ENCODE measurements at places on chromosomes 1 and 21.
A peak's percentile ranks its signal among the peaks of the same experiment; 100 is the strongest.

GRCh38 chr1:155978325-155978972, at the start of gene ARHGEF2:
ARHGEF2 (minus strand) TSS chr1:155978547; CDS start chr1:155978427, 120 bp downstream.
- peak; percentile 90 for DNase-seq

GRCh38 chr1:178871551-178872320, 859 bp upstream of the ANGPTL1 start:
- no peak for DNase-seq

DNA sequence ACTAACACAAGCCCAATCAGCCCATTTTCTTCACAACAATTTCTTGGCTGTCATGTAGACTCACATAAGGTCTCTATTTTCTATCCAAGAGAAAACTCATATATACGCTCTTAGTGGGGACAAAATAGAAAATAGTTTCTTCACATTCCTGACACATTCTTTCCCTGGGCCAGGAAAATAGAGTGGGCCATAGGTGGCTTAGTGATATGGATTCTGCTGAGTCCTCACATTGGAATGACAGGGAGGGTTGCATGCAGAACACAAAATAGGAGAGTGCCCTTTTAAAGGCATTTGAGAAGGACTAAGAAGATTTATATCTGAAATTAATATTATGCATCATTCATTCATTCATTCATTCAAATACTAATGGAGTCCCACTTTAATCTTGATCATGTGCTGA, 207.7 kb downstream of the LYPLAL1 start:
- DNase-seq: no peak

DNA sequence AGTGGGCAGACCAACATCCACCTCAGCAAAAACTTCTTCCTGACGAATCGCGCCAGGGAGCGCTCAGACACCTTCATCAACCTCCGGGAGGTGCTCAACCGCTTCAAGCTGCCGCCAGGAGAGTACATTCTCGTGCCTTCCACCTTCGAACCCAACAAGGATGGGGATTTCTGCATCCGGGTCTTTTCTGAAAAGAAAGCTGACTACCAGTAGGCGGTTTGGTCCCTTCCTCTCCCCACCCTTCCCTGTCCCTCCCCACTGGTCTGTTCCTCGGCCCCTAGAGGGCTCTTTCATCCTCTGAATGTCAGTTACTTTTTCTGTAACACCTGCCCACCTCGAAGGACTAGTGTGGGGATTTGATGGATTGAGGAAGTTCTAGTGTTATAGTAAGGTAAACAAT, 46.9 kb downstream of the CAPN2 start:
- no peak for DNase-seq

DNA sequence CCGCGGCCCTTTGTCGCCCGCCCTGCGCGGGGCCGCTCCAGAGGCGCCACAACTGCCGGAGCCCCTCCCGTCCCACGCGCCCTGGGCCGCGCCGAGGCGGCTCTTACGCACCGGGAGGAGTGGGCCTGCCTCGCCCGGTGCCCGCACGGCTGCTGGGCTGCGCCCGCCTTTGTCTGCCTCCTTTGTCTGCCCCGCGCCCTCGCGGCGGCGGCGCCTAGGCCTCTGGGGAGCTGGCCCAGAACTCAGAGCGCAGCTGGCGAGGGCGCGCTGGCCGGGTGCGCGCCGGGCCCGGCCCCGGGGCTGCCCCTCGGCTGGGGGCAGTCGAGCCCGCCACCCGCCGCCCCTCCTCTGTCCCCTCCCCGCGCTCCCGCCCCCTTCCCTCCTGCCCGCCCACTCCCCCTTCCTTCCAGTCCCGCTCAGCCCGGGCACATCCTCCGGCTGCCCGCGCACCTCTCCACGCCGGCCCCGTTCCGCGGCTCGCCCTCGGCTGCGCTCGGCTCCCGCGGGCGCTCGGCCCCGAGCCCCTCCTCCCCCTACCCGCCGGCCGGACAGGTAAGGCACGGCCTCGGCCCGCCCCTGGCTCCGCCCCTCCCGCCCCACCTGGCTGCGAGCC, at the start of gene DRAXIN:
Gene DRAXIN (plus strand): TSS at position 409 of the 613 bp plus-strand sequence. CDS start 14,549 bp downstream, outside the sequence.
- no peak for DNase-seq
